Breast epithelium (tissue), 4 donors: ENCODE measurements at places on chromosomes 1 and 21. TPM values are rescaled to one million over a fixed set of nuclear protein-coding genes. Genes with fewer than 3 reads are reported as not detected.

GRCh38 chr1:109640285-109640865, 15.5 kb upstream of the GSTM4 start:
- peak; percentile 90 for DNase-seq

DNA sequence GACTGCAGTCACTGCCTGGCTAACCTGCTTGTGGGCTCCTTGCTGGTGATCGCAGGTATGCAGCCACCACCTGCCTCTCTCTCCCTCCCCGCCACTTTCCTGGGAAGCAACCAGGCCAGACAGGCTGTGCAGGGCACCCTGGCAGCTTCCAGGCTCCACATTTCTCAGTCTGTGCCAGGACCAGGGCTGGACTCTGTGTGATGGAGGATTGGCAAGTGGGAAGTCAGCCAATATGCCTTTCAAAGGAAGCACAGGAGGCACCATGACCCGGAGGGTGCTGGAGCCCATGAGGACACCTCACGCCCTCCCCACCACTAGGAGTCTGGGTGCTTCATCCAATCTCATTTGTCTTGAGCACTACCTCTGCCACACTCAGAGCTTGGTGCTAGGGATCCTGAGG, 15.8 kb upstream of the DISP3 start:
- no peak for DNase-seq

- DNase-seq: no peak
These were observed 162.9 kb upstream of the GJB5 start for GRCh38 chr1:34591751-34592629.

- no peak for DNase-seq
These were observed 38.3 kb upstream of the F3 start for GRCh38 chr1:94579876-94580294.

- peak; percentile 88 for DNase-seq
These were observed 31.0 kb upstream of the CD1D start for GRCh38 chr1:158149577-158150269.

DNA sequence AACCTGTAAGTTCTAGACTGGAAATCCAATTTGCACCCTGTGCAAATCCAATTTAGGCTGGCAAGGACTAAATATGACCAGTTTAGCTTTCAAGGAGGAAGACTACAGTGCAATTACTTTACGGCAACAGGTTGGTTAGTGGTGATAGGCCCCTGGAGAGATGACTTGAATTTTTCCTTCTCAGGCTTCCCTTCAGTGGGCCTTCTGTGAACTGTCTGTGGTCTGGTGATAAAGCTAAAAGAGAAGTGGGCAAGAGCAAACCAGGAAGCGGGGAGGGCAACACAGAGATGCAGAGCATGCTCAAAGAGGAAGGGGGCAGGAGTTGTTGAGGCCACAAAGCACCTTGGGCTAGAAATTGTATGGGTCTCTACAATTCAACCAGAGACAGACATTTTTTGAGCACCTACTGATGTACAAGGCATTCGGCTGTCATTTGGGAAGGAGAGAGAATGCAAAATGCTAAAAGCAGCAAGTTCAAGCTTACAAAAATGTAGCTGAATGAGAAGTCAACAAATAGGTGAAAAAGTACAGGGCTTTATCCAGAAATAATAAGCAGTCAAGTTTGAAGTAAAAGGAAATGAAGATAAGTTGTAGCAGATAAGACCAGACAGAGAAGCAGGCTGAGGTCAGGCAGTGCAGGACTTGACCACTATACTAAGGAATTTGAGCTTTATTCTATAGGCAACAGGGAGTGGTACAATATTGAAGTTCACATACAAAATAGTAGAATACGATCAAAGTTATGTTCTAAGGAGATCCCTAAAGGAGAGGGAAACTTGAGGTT, 23.9 kb downstream of the INPP5B start:
- no peak for DNase-seq

- no peak for DNase-seq
These were observed 100.4 kb upstream of the BRINP3 start for GRCh38 chr1:190578017-190578416.

- DNase-seq: no peak
These were observed 8.7 kb downstream of the PKNOX1 start for GRCh38 chr21:42983103-42983502.

DNA sequence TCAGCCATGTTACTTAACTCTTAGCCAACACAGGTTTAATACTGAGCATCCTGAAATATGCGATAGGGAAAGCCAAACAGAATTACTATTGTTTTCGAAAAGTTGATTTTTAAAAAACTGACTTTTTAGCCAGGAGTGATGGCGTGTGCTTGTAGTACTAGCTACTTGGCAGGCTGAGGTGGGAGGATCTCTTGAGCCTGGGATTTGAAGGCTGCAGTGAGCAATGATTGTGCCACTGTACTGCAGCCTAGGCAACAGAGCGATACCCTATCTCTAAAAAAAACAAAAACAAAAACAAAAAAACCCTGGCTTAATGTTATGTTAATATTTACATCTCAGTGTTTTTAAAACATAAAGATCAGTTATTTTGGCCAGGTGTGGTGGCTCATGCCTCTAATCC, 16.7 kb downstream of the NMNAT1 start:
- no peak for DNase-seq

DNA sequence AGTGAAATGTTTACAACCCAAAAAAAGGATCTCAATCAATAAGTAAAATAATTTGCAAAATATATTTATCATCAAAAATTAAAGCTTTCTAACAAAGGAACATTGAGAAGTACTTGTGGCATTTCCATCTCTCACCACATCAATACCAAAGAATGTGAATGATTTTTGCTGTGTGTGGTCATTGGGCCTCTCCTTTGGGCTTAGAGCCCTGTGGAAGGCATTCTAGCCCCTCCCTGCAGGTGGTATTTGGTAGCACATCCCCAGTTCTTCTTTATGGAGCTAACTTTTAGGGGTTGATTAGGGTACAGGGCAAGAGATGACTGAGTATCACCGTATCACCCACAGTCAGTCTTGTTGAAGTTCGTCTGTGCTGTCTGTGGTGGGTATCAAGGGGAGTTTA, 294.1 kb upstream of the SGIP1 start:
- no peak for DNase-seq

DNA sequence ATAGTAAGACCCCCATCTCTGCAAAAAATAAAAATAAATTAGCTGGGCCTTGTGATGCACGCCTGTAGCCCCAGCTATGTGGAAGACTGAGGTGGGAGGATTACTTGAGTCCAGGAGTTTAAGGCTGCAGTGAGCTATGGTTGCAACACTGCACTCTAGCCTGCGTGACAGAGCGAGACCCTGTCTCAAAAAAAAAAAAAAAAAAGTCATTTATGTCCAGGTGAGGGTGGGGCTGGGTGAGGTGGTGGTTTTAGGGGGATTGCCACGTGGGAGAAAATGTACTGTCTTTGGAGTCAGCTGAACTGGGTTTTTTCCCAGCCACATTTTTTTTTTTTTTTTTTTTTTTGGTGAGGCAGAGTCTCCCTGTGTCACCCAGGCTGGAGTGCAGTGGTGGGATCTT, 6.7 kb downstream of the PIK3CD start:
- no peak for DNase-seq

DNA sequence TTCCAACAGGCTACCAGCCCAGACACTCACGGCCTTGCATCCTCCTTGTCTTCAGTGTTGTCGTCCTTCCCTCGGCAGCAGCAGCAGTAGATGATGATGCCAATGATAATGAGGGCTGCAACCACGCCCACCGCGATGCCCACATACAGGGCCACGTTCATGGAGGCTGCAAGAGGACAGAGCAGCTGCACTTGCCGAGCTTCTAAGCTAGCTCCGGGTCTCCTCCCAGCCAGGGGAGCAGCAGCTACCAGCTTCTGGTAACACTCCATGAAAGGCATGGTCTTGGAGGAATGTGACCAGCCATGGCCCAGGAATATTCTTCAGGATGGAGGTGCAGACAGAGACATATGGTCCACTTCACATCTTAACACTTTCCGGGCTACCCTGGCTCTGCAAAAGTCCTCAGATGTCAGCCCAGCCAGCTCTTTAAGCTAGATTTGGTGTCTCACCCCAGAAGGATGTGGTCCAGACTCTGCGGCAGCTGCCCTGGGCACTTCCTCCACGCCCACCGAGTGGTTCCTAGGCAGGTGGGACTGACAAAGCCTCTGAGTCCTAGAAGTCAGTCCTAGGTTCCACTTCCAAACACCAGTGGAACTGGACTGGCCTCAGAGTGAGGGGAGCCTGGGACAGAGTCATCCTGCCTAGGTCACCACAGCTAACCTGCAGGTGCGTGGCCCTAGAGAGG, 35.1 kb downstream of the GPA33 start:
- DNase-seq: no peak

- no peak for DNase-seq
These were observed 53.2 kb upstream of the SYNC start for GRCh38 chr1:32755810-32756159.

GRCh38 chr21:44767834-44768831, 33.5 kb downstream of the UBE2G2 start:
- no peak for DNase-seq

DNA sequence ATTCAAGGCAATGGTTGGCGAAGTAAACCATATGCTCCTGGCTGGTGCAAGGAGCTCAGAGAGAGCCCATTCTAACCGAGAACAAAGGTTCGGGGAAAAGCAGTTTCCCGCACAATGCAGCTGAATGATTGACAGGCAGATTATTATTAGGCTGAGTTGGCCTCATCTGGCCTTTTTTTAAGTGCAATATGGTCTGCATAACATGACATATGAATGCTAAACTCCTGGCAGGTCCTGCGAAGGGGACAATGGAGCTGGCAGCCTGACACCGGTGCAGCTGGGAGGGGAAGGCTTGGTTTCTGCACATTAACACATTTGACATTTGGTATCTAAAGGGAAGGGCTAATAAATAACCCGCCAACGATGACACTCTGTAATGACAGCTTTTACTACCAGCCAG, 92.0 kb downstream of the MIS18A start:
- DNase-seq: no peak

DNA sequence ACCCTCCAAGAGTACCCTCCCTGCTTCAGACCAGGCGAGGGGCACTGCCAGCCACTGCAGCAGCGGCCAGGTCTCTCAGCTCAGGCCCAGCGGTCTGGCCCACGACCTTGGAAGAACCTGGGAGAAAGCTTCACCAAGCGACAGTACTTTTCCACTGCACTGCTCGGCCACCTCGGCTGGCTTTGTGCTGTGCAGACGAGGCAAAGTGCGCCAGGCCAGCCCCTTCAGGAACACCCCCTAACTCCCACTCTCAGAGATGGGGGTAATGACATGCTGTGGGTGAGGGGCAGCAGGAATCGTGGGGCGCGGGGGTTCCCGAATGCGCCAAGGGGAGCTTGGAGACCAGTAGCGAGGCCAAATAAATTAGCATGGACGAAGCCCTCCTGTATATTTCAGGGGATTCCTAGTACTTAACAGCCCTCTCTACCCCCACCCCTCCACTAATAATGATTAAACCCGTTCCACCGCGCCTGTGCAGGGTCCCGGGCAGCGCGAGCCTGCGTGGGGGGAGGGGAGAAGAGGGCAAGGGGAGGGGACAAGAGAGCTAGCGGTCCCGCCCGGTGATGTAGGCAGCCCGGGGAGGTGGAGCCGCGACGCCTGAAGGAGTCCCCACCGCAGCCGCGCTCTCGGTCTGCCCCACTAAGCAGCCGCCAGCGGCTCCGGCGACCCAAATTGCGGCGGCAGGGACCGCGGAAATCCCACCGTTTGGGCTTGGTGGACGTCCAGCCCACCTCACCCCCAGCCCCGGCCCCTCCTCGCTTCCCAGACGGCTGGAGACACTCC, at the start of gene FAM43B:
Gene FAM43B (plus strand): TSS at position 629 of the 783 bp plus-strand sequence. CDS start 401 bp downstream, outside the sequence.
- DNase-seq: no peak

DNA sequence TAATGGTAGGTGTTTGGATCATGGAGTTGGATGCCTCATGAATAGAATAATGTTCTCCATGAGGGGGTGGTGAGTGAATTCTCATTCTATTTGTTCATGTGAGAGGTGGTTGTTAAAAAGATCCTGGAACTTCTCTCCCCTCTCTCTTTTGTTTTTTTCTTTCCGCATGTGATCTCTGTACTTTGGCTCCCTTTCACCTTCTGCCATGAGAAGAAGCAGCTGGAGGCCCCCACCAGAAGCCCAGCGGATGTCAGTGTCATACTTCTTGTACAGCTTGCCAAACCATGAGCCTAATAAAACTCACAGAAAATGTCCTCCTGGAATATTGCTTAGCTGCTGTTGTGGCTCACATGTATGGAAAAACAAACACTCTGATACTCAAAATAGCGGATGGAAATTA, 1212.3 kb upstream of the NCAM2 start:
- DNase-seq: no peak

GRCh38 chr21:44454058-44454457, 1.3 kb upstream of the LRRC3 start:
- DNase-seq: no peak

DNA sequence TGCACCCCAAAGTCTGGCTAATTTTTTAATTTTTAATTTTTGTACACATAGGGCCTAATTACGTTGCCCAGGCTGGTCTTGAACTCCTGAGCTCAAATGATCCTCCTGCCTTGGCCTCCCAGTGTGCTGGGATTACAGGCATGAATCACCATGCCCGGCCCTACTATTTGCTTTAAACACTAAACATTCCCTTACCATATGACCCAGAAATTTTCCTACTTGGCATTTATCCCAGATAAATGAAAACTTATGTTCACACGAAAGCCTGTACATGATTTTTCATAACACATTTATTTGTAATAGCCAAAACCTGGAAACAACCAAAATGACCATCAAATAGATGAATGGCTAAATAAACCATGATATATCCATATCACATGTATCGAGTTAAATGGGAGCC, 35.8 kb downstream of the NDUFS5 start:
- no peak for DNase-seq

OR2C3 gene
- total RNA-seq: not detected

B3GALT2 gene
- 0.33 TPM for total RNA-seq

LCE1B gene
- total RNA-seq: not detected

DNAH14 gene
- 6.1 TPM for total RNA-seq

PTPN14 gene
- 57.4 TPM for total RNA-seq

VASH2 gene
- total RNA-seq: 4.0 TPM

CD84 gene
- total RNA-seq: 17.0 TPM

SLAMF9 gene
- not detected for total RNA-seq

SLC9C2 gene
- not detected for total RNA-seq

MYBPH gene
- total RNA-seq: not detected

DPT gene
- total RNA-seq: 740 TPM

NUDT4B gene
- total RNA-seq: 7.9 TPM
